ENCODE measurements at places on chromosomes 3 and 15. TPM values are rescaled to one million over a fixed set of nuclear protein-coding genes. Genes with fewer than 3 reads are reported as not detected.

DNA sequence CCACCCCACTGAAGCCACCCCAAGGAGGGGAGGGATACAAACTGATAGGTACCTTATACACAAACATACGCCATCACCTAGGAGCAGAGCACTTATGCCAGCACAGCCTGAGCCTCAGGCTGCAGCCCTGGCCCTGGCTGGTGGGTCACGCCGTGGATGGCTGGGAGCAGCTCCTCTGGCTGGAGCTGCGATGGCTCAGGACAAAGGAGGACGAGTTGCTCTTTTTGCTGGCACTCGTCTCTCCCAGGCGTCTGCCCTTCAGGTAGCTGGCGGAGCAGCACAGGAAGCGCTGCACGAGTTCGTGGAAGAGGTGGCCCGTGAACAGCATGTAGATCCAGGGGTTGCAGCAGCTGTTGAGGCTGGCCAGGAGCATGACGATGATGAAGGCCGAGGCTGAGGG is 16.6 kb downstream of the OXTR start:
- DNase-seq = no peak
- H3K27ac ChIP-seq = no peak overlapping the region
- no peaks in the 10 kb centered on the region for H3K4me1 ChIP-seq
- H3K4me3 ChIP-seq = no peak overlapping the region
- H3K27me3 ChIP-seq = no peaks in the 10 kb centered on the region

DNA sequence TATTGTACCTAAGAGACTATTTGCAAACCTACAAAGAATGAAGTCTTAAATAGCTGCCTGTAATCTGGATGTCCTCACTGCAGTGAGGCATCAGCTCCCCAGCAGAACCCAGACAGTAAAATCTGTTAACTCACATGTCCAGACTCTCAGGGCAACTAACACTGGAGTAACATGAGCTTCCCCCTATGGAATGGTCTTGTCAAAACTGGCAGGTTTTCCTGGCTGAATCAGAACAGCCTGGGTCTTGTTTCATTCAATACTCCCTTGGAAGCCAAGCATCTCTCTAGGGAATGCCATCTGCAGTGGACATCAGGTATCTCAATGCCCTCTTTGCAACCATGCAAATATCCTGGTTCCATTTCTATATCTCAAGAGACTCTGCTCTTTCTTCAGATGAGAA is 24.4 kb downstream of the PTPN9 start:
- DNase-seq = no peak
- H3K36me3 ChIP-seq = no peaks in the 10 kb centered on the region
- no peaks in the 10 kb centered on the region for H3K4me1 ChIP-seq
- no peaks in the 10 kb centered on the region for H3K27me3 ChIP-seq

DNA sequence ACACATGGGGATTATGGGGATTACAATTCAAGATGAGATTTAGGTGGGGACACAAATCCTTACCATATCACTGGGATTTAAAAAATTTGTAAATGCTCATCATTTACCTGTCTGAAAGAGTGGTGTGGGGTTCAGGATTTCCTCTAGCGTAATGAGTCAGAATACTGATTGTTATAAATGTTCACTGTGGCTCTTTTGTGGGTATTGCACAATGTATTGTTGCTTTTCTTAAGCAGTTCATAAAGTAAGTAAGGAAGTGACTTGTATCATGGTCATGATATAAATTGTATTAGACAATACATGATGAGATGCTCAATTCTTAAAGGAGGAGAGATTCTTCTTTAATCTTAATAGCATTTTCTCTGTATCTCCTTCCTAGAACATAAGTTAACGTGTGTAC is 262.1 kb downstream of the CNTN4 start:
- H3K27me3 ChIP-seq = no peaks in the 10 kb centered on the region

DNA sequence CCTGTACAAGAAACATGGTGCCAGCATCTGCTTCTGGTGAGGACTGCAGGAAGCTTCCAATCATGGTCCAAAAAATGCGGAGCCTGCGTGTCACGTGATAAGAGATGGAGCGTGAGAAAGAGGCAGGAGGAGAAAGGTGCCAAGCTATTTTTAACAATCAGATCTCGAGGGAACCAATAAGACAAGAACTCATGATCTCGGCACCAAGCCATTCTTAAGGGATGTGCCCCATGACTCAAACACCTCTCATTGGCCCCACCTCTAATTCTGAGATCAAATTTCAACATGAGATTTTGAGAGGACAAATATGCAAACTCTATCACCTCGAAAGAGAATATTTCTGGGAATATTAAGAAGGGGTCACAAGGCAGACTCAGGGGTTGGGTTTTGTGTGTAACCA is 107.2 kb downstream of the PYDC2 start:
- peaks cover 34% of the 10 kb centered on the region for H3K27me3 ChIP-seq
- DNase-seq = peak; percentile 39
- H3K27ac ChIP-seq = no peak overlapping the region

Gene SLC2A2
- total RNA-seq = not detected

Gene C3orf70
- not detected for total RNA-seq

DNA sequence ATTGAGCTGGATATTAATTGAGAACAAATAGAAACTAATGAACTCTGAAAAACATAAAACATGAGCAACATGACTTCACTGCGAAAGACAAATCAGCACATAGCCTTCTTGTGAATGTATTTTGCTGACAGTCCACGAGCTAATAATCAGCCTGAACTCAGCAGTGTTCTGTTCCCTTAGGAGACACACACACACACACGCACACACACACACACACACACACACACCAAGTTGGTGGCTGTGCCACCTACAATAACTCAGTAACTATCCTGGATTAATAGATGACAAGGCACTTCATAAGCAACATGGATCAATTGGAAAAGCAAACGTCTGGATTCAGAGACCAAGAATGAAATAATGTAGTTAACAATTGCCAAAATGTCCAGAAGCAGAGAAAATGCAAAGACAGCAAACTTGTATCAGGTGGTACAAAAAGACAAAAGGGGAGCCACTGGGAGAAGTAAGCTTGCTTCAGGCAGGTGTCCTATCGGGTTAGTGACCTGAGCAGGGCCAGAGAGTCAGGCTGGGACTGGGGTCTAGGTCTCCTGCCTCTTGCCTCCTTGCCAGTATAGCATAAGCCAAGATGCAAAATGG is 20.5 kb upstream of the UBE2Q2 start:
- H3K27ac ChIP-seq = no peak overlapping the region
- H3K4me3 ChIP-seq = no peak overlapping the region
- peaks cover 12% of the 10 kb centered on the region for H3K4me1 ChIP-seq
- DNase-seq = no peak
- H3K27me3 ChIP-seq = no peaks in the 10 kb centered on the region

- H3K36me3 ChIP-seq = no peaks in the 10 kb centered on the region
- peaks cover 23% of the 10 kb centered on the region for H3K27me3 ChIP-seq
- H3K4me1 ChIP-seq = no peaks in the 10 kb centered on the region
- DNase-seq = no peak
- H3K27ac ChIP-seq = no peak overlapping the region
- no peak overlapping the region for H3K4me3 ChIP-seq
Observed at GRCh38 chr3:54259636-54260035, 137.3 kb downstream of the CACNA2D3 start.

- peak; percentile 56 for DNase-seq
- H3K27me3 ChIP-seq = no peaks in the 10 kb centered on the region
- no peak overlapping the region for H3K4me3 ChIP-seq
Observed at GRCh38 chr15:57427367-57427821, 51.1 kb downstream of the CGNL1 start.

Gene ZKSCAN7
- not detected for total RNA-seq

DNA sequence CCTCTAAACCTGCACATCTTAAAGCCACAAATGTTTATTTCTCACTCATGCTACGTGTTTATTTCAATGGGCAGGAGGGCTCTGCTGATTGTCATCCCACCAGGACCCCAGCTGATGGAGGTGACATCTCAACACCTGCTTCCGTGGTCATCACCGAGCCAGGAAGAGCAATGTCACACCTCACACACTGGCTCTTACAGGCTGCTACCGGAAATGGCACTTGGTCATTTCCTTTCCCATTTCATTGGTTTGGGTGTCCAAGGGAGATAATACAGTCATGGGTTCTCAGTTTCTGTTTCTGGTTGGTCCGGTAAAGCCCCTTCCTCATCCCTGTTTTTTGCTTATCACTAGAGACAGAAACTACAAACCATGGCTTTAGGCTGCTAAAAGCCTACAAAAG is 41.9 kb downstream of the ABHD2 start:
- H3K27ac ChIP-seq = no peak overlapping the region
- H3K4me1 ChIP-seq = peaks cover 40% of the 10 kb centered on the region
- peaks cover 11% of the 10 kb centered on the region for H3K36me3 ChIP-seq
- DNase-seq = no peak
- H3K27me3 ChIP-seq = no peaks in the 10 kb centered on the region

GRCh38 chr3:161208931-161209330 is 12.2 kb upstream of the NMD3 start:
- no peak overlapping the region for H3K27ac ChIP-seq
- no peaks in the 10 kb centered on the region for H3K36me3 ChIP-seq
- H3K4me3 ChIP-seq = no peak overlapping the region
- no peaks in the 10 kb centered on the region for H3K4me1 ChIP-seq
- H3K27me3 ChIP-seq = no peaks in the 10 kb centered on the region

GRCh38 chr3:64267721-64268604 is 42.7 kb upstream of the PRICKLE2 start:
- H3K27ac ChIP-seq = no peak overlapping the region
- H3K4me3 ChIP-seq = no peak overlapping the region
- H3K36me3 ChIP-seq = no peaks in the 10 kb centered on the region
- DNase-seq = no peak
- peaks cover 31% of the 10 kb centered on the region for H3K4me1 ChIP-seq
- no peaks in the 10 kb centered on the region for H3K27me3 ChIP-seq

Gene SLC28A1
- 1.1 TPM for total RNA-seq

GRCh38 chr15:70954171-70954570 is 61.5 kb downstream of the LRRC49 start:
- H3K4me3 ChIP-seq = no peak overlapping the region
- H3K27ac ChIP-seq = no peak overlapping the region
- no peaks in the 10 kb centered on the region for H3K36me3 ChIP-seq
- H3K4me1 ChIP-seq = no peaks in the 10 kb centered on the region
- H3K27me3 ChIP-seq = no peaks in the 10 kb centered on the region
- DNase-seq = no peak

DNA sequence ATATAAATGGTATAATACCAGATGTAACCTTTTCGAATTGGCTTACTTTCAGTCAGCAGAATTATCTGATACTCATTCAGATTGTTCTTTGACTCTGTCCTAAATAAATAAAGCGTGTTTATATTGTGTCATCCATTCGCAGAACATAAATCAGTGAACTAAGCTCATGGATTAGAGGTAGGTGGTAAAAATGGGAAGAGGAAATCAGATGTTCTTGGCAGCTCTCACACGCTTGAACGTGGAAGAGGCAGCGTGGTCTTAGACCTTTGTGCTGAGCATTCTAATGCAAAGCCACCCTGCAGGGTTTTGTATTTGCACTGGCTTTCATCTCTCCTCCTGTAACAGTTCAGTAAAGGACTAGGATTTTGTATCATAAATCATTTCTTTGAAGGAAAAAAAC is 441.4 kb downstream of the GABRG3 start:
- no peak overlapping the region for H3K4me3 ChIP-seq
- DNase-seq = no peak
- H3K27me3 ChIP-seq = no peaks in the 10 kb centered on the region
- no peak overlapping the region for H3K27ac ChIP-seq

- peak overlapping the region; percentile 35 for H3K27ac ChIP-seq
- peak; percentile 69 for DNase-seq
- H3K36me3 ChIP-seq = peaks cover 3% of the 10 kb centered on the region
- H3K4me1 ChIP-seq = peaks cover 36% of the 10 kb centered on the region
Observed at GRCh38 chr15:73599934-73600333, 33.3 kb downstream of the NPTN start.

Gene RLBP1
- total RNA-seq = not detected

GRCh38 chr3:112857526-112857925 is 10.9 kb upstream of the CD200R1L start:
- no peak overlapping the region for H3K27ac ChIP-seq
- H3K4me1 ChIP-seq = no peaks in the 10 kb centered on the region
- no peak for DNase-seq
- H3K36me3 ChIP-seq = no peaks in the 10 kb centered on the region

DNA sequence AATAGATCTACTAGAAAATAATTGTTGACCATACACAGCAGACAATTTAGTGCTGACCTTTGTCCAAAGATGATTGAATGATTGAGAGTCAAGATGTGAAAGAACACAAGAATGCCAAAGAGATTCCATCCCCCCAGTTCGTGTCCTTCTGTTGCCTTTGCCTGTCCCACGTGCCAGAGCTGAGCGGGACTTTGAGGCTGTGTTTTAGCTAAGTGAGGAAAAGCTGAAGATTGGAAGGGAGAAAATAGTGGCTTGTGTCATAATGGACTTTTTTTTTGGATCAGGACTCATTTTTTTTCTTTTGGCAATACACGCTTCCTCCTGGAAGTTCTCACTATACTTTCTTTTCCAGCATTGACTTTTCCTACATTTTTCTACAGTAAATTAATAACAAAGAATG is 206.6 kb upstream of the MDFIC2 start:
- no peaks in the 10 kb centered on the region for H3K4me1 ChIP-seq
- H3K4me3 ChIP-seq = no peak overlapping the region
- peaks cover 27% of the 10 kb centered on the region for H3K27me3 ChIP-seq

Gene LTK
- total RNA-seq = 0.29 TPM

Gene UQCRC1
- total RNA-seq = 575 TPM

- no peaks in the 10 kb centered on the region for H3K4me1 ChIP-seq
- no peaks in the 10 kb centered on the region for H3K36me3 ChIP-seq
- no peak overlapping the region for H3K27ac ChIP-seq
Observed at GRCh38 chr3:135456108-135456790, 509.3 kb upstream of the PPP2R3A start.

- 0 out of 2 replicates have a peak, but pooled peaks cover 3% of the 10 kb centered on the region for H3K36me3 ChIP-seq
- H3K4me3 ChIP-seq = no peak overlapping the region
- no peak overlapping the region for H3K27ac ChIP-seq
- H3K4me1 ChIP-seq = peaks cover 11% of the 10 kb centered on the region
- H3K27me3 ChIP-seq = no peaks in the 10 kb centered on the region
Observed at GRCh38 chr3:8822141-8822540, 52.7 kb upstream of the OXTR start.

GRCh38 chr15:100588638-100589242 is 13.2 kb downstream of the LINS1 start:
- H3K27ac ChIP-seq = no peak overlapping the region
- H3K36me3 ChIP-seq = peaks cover 69% of the 10 kb centered on the region
- H3K27me3 ChIP-seq = no peaks in the 10 kb centered on the region

- H3K4me1 ChIP-seq = peaks cover 11% of the 10 kb centered on the region
- H3K4me3 ChIP-seq = no peak overlapping the region
- no peak for DNase-seq
- no peaks in the 10 kb centered on the region for H3K36me3 ChIP-seq
- no peaks in the 10 kb centered on the region for H3K27me3 ChIP-seq
Observed at GRCh38 chr3:4753073-4753691, 226.1 kb upstream of the BHLHE40 start.
